ENCODE measurements at places on chromosomes 11 and 22. TPM values are rescaled to one million over a fixed set of nuclear protein-coding genes. Genes with fewer than 3 reads are reported as not detected.

The PKP3 gene
- 2.2 TPM for total RNA-seq

The PACS1 gene
- 7.3 TPM for total RNA-seq

The TH gene
- total RNA-seq: not detected

The MPPED1 gene
- total RNA-seq: not detected

The DRICH1 gene
- under 0.01 TPM for total RNA-seq

The SLC22A6 gene
- not detected for total RNA-seq

The PLET1 gene
- total RNA-seq: not detected
